ENCODE measurements at places on chromosomes 3 and 15. TPM values are rescaled to one million over a fixed set of nuclear protein-coding genes. Genes with fewer than 3 reads are reported as not detected.

PRR23B gene
- not detected for polyA plus RNA-seq

HTR3E gene
- 0.03 TPM for polyA plus RNA-seq

- H3K36me3 ChIP-seq, result no peaks in the 10 kb centered on the region
- peak overlapping the region; percentile 44 for H3K27ac ChIP-seq
- DNase-seq, result peak; percentile 31
- H3K27me3 ChIP-seq, result peaks cover 13% of the 10 kb centered on the region
These were observed 119.8 kb upstream of the ALDH1A3 start for GRCh38 chr15:100759698-100760356.

DNA sequence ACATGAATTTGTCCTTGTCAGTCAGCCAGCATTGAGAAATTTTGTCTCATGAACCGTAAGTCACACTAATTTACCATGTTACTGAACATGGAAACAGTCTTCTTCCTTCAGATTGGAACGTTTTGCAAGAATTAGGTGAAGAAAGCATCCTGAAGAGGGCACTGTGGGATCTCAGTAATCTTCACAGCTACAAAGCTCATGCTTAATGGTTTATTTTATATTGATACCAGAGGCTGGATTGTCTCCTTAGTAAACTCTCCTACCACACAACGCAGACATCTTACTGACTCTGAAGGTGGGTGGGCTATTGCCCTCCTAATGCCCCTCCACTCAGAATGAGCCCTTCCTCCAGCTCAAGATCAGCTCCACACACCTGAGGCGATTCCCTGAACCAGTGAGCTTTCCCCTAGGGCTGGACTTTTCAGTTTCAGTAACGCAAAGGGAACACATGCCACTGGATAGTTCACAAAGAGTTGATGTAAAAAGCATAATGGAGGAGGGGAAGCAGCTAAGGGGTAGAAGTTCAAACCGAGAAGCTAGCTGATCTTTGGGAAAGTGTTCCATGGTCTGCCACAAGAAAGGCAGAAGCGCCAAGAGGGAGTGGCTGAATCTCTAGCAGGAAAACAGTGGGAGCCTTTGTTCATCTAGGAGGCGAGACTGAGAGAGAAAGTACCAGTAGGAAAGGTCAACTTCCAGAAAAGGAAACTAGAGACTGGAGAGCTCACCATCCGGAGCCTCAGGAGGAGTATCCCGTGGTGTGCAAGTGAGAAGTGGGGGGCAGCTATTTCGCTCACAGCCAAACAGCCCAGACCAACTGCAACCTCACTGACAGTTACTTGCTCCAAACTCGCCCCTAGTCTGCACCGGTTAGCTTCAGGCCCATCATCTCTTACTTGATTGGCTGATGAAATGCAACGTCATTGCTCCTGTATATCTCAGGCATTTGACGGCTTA lies at the start of gene SLC9C1:
Gene SLC9C1 (minus strand): TSS at position 849 of the 954 bp plus-strand sequence. CDS start 7,425 bp downstream, outside the sequence.
- H3K4me3 ChIP-seq, result peak within 1 kb of the TSS; percentile 50
- peak; percentile 67 for DNase-seq
- H3K36me3 ChIP-seq, result no peaks in the 10 kb centered on the region
- H3K4me1 ChIP-seq, result no peaks in the 10 kb centered on the region
- H3K27ac ChIP-seq, result peak within 1 kb of the TSS; percentile 88
- H3K27me3 ChIP-seq, result no peaks in the 10 kb centered on the region

SLC28A1 gene
- polyA plus RNA-seq, result 33.1 TPM

DNA sequence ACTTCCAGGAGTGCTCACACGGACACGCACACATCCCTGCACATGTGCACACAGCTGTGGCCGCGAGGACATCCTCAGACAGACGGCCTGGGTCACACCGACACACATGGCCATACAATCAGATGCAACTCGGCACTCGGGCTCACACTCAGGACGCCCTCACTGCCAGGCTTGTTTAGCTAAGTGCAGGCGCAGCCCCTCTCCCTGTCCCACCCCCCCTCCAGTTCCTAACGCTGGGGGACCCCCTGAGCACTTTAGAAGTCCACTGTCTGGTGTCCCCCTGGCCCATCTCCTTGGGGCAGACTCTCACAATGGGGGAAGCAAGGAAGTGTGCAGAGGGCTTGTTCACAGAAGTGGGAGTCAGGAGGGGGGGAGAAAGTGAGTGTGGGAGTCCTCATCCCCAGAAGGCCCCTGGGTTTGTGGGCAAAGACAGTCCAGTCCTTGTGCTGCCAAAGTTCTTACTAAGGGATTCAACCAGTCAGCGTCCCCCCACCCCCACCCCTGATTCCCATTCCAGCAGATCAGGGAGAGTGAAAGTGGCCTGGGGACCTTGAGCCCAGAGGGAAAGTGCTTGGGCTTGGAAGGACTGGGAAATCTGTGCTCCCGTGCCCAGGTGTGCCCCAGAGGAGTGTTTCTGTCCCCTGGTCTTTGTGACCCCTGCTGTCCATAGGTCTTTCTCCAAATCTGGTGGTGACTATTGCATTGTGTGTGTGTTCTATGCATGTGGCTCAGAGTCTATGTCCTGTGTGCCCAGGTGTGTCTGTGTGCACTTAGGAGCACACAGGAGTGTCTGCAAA lies 767 bp upstream of the GATA2 start:
- no peak for DNase-seq
- no peaks in the 10 kb centered on the region for H3K36me3 ChIP-seq
- no peak overlapping the region for H3K27ac ChIP-seq
- H3K27me3 ChIP-seq, result peaks cover 98% of the 10 kb centered on the region

DNA sequence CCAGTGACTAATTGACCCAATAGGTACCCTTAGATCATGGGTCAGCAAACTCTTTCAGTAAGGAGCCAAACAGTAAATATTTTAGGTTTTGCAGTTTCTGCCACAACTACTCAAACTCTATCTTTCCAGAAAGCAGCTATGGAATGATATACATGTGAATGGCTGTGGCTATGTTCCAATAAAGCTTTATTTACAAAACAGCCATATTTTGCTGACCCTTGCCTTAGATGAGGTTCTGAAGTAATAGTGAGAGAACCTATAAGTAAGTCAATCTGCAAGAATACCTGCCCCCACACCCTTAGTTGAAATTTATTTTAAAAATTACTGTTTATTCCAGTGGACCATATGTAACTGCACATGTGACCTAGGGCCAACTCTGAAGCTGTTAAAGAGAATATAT lies 134.0 kb downstream of the CMSS1 start:
- no peak for DNase-seq
- H3K27ac ChIP-seq, result no peak overlapping the region
- H3K27me3 ChIP-seq, result no peaks in the 10 kb centered on the region

DNA sequence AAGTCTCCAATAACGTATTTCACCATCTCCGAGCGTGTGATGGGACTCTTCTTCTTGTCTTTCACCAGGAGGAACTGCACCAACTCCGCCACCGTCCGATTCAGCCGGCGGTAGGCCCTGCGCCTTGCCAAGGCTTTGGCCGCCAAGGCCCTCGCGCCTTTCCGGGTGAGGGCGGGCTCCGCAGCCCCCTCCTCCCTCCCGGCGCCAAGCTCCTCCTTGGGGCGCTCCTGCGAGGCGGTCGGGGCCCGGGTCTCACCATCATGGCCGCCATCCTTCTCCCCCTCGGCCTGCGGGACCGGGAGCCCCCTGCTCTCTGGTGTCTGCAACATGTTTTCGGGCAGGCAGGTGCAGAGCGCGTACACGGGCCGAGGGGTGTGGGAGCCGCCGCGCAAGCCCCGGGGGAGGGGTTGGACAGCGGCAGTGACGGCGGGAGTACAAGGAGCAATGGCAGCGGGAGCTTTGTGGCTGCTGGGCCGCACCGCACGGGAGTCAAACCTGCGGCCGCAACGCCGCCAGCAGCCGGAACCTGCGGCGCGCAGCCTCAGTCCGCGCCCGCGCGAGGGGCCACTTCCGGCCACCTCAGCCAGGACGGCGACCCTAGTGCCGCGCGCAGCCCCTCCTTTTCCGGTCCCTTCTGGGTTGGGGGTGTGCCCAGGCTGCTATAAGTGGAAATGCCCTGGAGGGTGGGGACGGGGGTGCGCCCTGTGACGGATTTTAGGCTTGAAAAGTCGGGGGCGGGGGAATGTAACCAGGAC lies at the start of gene MAGEF1:
Gene MAGEF1 (minus strand): TSS at position 572 of the 755 bp plus-strand sequence. CDS start 243 bp downstream, at position 329.
- H3K4me1 ChIP-seq, result peaks cover 12% of the 10 kb centered on the region
- peak within 1 kb of the TSS; percentile 95 for H3K27ac ChIP-seq
- H3K27me3 ChIP-seq, result no peaks in the 10 kb centered on the region

DENND4A gene
- polyA plus RNA-seq, result 27.7 TPM

DNA sequence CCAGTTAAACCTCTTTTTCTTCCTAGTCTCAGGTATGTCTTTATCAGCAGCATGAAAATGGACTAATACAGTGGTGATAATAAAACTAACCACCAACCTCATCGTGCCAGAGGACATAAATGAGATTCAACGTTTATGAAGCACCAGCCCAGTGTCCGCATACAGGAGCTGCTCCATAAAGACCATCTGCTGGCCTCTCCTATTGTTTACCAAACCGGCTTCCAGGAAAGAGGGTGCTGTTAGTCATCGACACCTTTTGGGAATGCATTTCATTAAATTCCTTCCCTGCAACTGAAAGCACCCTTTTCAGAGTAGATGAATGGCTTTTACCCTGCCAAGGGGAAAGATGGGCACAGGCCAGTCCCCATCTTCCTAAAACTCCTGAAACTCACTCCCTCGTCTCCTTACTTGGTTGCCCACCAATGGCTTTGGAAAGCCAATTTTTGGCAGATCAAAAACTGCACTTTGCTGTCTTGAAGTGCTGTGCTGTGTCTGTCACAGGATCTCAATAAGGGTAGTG lies 122.1 kb downstream of the AQP9 start:
- H3K36me3 ChIP-seq, result no peaks in the 10 kb centered on the region
- H3K27ac ChIP-seq, result no peak overlapping the region
- H3K27me3 ChIP-seq, result no peaks in the 10 kb centered on the region
- no peaks in the 10 kb centered on the region for H3K4me1 ChIP-seq
- DNase-seq, result no peak
- H3K4me3 ChIP-seq, result no peak overlapping the region

GRCh38 chr3:66638717-66639116 lies 137.9 kb upstream of the LRIG1 start:
- H3K4me3 ChIP-seq, result no peak overlapping the region
- no peaks in the 10 kb centered on the region for H3K36me3 ChIP-seq
- no peaks in the 10 kb centered on the region for H3K27me3 ChIP-seq
- H3K27ac ChIP-seq, result no peak overlapping the region
- no peak for DNase-seq
- peaks cover 14% of the 10 kb centered on the region for H3K4me1 ChIP-seq

PEX5L gene
- 0.61 TPM for polyA plus RNA-seq

DNA sequence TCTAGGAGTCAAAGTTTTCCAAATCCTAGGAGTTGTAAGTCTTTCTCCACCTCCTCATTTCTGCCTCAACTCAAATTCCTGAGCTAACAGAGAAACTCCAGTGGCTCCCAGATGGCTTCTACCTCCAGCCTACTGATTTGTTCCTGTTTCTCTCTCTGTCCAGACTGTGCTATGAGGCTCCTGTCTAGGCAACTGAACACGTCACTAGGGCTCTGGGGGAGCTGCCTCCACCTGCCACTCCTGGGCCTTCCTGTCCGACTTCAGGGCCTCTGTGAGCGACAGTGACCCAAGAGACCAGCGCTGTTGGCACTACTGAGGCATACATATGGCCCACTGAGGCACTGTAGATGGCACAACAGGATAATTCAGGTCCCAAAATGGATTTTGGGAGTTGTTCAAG lies 71.4 kb downstream of the EXOG start:
- no peaks in the 10 kb centered on the region for H3K36me3 ChIP-seq
- no peak overlapping the region for H3K27ac ChIP-seq
- H3K4me1 ChIP-seq, result no peaks in the 10 kb centered on the region
- H3K27me3 ChIP-seq, result no peaks in the 10 kb centered on the region
- no peak overlapping the region for H3K4me3 ChIP-seq

CYFIP1 gene
- 96.7 TPM for polyA plus RNA-seq

GRCh38 chr3:134652409-134652831 lies 1.6 kb upstream of the KY start:
- H3K36me3 ChIP-seq, result no peaks in the 10 kb centered on the region
- H3K4me1 ChIP-seq, result peaks cover 6% of the 10 kb centered on the region
- H3K27me3 ChIP-seq, result peaks cover 21% of the 10 kb centered on the region
- no peak overlapping the region for H3K4me3 ChIP-seq

DNA sequence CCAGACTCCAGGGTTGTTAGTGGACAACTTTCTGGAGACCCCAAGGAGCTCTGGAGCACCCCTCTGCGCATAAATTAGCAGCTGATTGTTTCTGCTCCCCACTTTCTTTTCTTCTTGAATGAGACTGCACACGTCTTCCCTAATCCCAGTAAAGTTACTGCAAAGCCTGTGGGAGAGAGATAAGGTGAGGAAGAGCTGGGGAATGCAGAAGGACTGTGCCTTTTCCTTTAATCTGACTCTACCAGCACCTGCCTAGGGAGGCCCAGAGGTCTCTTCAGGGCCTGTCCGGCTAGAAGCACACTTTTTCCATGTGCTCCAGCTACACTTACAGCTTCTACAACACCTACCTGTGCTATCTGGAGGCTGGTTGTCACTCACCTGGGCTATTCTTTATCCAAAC lies 143.8 kb downstream of the KCNMB2 start:
- H3K36me3 ChIP-seq, result no peaks in the 10 kb centered on the region
- no peaks in the 10 kb centered on the region for H3K4me1 ChIP-seq
- H3K27me3 ChIP-seq, result no peaks in the 10 kb centered on the region
- H3K4me3 ChIP-seq, result no peak overlapping the region
- no peak for DNase-seq

GRCh38 chr3:180180795-180181194 lies 144.1 kb upstream of the PEX5L start:
- no peak overlapping the region for H3K4me3 ChIP-seq
- no peaks in the 10 kb centered on the region for H3K4me1 ChIP-seq
- no peaks in the 10 kb centered on the region for H3K27me3 ChIP-seq
- no peaks in the 10 kb centered on the region for H3K36me3 ChIP-seq
- DNase-seq, result no peak

GRCh38 chr3:13002398-13003124 lies 70.7 kb downstream of the IQSEC1 start:
- no peak overlapping the region for H3K27ac ChIP-seq
- no peaks in the 10 kb centered on the region for H3K4me1 ChIP-seq
- H3K4me3 ChIP-seq, result no peak overlapping the region
- no peaks in the 10 kb centered on the region for H3K27me3 ChIP-seq

JAGN1 gene
- 49.5 TPM for polyA plus RNA-seq

GPR149 gene
- not detected for polyA plus RNA-seq

DNA sequence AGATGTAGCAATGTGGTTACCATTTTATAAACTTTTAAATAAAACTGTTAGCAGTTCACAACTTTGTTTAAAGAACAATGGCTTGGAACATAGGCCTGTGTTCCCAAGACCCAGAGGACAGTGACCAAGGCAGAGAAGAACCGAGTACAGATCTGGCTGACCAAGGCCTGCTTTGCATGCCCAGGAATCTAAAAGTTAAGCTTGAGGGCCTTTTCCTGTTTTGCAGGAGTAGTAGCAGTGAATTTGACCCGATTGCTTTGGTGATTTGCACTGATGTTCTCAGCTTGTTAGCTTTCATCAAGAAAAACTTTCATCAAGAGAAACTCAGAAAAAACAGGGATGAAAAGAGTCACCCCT lies 9.9 kb downstream of the FILIP1L start:
- H3K27ac ChIP-seq, result peak overlapping the region; percentile 35
- no peaks in the 10 kb centered on the region for H3K27me3 ChIP-seq
- H3K4me3 ChIP-seq, result no peak overlapping the region
- no peaks in the 10 kb centered on the region for H3K36me3 ChIP-seq
- no peak for DNase-seq
- H3K4me1 ChIP-seq, result peaks cover 36% of the 10 kb centered on the region

P3H2 gene
- 9.3 TPM for polyA plus RNA-seq

All from large intestine (tissue), 12 donors.